ENCODE measurements at places on chromosomes 2 and 18.

GRCh38 chr2:182496596-182496995 lies 69.8 kb upstream of the PDE1A start:
- no peak for DNase-seq

- DNase-seq = peak; percentile 81
Observed at GRCh38 chr2:20062615-20063545, 11.5 kb upstream of the LAPTM4A start.

DNA sequence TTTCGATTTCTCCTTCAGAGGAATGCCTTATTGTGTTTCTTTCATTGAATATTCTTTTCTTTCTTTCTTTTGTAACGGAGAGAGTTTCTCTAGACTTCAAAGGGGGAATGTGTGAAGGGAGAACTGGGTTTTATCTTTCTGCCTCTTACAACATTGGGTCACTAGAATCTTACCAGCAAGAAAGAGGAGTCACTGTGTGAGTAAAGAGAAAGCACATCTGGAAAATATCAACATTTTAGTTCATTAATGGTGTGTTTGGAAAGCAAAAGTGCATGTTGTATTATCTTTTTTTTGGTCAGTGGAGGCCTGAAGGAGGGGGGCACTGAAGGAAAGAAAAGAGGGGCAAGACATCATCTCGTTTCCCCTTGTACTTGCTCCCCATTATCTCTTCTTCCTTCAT lies 86.6 kb upstream of the THOC1 start:
- DNase-seq = no peak

GRCh38 chr18:44731530-44732237 lies 51.0 kb downstream of the SETBP1 start:
- DNase-seq = no peak

GRCh38 chr18:40921845-40922629 lies 1033.0 kb upstream of the PIK3C3 start:
- DNase-seq = no peak

- no peak for DNase-seq
Observed at GRCh38 chr2:120847700-120848321, 112.1 kb downstream of the GLI2 start.

- DNase-seq = no peak
Observed at GRCh38 chr18:61770279-61770678, 122.5 kb downstream of the RNF152 start.

DNA sequence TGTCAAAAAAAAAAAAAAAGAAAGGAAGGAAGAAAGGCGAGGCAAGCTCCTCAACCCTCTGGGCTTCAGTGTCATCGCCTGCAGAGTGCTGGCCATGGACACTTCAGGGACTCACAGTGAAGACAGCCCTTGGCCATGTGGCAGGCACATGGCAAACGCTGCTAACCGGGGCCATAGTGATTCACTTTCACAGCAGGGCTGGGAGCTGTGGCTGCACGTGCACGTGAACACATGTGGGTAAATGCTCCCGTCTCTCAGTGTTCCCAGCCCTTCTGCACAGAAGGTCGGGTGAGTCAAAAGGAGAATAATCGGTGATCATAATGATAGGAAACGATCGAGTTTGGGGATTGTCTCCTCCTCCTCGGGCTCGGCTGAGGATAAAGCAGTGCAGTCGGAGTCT lies 46.1 kb upstream of the UBE2F start:
- peak; percentile 50 for DNase-seq

- DNase-seq = no peak
Observed at GRCh38 chr18:79625924-79626561, 53.6 kb upstream of the CTDP1 start.

- DNase-seq = no peak
Observed at GRCh38 chr2:207816546-207816945, 46.8 kb upstream of the FZD5 start.

- DNase-seq = no peak
Observed at GRCh38 chr2:158484892-158485556, 28.3 kb downstream of the PKP4 start.

DNA sequence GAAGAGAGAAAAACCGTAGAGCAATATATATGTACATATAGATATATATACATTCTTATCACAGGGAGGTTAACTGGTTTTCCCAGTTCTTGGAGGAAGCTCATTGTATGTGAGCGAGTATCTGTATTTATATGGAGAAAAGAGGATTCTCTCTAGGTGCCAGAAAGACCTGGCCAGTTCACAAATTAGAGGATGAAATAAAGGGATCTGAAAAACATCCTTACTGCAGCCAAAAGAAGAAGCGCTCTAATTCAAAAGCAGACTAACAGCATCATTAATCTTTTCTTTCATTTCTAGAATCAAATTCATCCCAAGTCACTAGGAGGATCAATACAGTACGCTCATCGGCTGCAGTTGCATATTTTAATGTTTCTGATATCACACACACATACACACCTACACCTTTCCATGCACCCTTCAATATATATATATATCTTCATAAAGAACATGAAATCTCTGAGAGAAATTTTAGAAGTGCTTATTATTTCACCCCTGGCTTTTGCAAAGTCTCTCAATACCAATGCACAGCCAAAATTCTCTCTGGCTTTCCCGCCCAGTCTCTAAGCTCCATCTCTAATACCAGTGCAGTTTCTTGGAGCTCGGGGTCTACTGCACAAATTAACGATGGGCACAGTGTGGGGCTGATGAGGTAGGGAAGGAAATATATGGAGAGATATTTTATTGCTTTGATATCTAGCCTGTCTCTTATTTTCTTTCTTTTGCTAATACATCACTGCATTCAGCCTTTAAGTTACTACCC lies 731 bp downstream of the NRXN1 start:
- no peak for DNase-seq

- no peak for DNase-seq
Observed at GRCh38 chr2:30505500-30506180, 58.6 kb downstream of the LCLAT1 start.

DNA sequence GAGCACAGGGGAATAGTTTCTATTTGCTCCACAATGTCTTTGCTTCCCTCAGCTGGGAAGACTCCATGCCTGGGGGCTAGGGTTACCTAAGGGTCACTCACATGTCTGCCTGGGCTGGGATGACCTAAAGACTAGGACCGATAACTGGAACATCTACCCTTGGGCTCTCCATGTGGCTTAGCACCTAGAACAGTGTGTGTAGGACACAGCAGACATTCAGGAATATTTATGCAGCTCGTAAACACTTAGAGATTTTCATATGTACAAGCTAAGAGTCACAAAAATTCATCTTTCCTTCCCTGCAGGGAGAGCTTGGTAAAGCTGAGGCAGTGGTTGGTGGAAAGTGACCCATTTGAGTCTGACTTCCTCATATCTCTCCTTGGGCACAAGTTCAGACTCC lies 55.8 kb downstream of the FBLN7 start:
- DNase-seq = no peak

All from BJ (cell line).